ENCODE measurements at places on chromosomes 3 and 15.
A peak's percentile ranks its signal among the peaks of the same experiment; 100 is the strongest.

- no peak for DNase-seq
Measured at GRCh38 chr3:181533811-181534210, 177.9 kb upstream of the SOX2 start.

- DNase-seq = no peak
Measured at GRCh38 chr3:185950728-185951127, 12.9 kb upstream of the TRA2B start.

DNA sequence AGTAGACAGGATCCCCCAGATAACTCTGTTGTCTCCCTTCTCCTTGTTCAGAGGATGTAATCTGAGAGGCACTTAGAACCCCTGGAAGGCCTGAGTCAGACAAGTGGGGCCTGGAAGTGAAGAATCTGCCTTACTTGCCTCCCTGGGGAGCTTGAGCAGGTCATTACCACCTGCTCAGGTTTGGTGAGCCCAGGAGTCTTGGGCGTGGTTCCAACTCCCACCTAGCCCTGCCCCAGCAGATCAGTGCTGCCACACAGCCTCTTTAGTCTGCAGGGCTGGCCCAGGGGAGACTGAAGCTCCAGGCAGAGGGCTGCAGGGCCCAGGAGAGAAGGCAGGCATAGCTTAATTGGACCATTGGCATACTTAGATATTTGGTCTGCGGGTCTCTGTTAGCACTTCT lies 230.0 kb downstream of the ERC2 start:
- DNase-seq = no peak

DNA sequence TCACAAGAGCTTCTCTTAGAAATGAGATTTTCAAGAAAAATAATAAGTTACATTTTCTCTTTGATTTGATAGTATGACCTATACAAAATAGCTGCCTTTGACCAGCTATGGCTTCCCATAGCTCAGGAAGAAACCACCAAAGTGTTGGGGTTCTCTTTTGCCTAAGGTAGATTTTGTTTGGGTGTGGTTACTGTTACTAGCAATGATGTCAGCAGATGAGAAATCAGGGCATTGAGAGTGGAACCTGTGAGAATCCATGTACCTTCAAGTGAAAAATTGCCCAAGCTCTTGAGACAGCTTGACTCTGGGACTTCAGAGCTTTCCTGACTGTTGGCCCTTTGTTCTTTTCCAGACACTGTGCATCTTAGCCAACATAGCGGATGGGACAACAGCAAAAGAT lies 45.6 kb downstream of the NME9 start:
- DNase-seq = no peak

DNA sequence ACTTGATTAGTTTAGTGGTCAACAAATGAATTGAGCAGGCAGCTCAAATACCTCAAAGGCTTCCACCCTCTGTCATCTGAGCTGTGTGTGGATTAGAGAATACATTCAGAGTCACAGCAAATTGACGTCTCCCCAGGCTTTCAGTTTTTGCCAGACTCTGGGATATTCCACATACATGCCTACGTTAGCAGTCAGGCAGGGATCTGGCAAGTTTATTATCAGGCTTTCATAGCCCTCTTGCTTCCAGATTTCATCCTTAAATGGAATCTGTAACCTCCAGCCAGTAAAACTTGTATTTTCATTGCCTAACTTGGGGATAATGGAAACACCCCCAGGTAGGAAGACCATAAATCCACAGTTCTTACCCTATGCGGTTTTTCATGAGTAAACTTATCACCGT lies 115.9 kb downstream of the RASA2 start:
- no peak for DNase-seq

DNA sequence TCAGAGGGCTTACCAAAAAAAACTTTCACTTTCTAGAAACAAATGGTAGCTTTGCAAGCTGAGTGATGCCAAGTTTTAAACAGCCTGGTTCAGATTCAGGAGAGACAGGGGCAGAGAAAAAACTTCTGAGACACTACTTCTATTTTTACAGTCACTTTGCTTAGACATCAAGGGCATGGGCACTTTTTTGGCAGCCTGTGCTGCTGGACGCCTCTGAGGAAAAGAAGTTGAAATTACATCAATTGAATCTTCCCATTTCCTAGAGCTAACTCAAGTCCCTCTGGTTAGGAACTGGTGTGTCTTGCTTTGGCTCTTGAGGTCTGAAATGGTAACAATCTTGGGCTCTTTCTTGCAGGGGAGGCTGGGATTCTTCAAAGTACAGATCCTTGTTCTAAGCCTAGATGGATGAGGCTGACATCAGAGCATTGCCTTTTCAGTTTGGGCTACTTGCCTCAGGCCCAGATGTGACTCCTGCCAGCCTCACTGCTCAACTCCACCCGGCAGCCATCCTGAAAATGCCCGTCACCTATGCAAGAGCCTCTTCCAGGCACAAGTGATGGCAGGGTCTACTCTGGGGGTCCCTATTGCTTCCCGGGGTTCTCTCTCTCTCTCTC lies 357.5 kb downstream of the FOXP1 start:
- no peak for DNase-seq

DNA sequence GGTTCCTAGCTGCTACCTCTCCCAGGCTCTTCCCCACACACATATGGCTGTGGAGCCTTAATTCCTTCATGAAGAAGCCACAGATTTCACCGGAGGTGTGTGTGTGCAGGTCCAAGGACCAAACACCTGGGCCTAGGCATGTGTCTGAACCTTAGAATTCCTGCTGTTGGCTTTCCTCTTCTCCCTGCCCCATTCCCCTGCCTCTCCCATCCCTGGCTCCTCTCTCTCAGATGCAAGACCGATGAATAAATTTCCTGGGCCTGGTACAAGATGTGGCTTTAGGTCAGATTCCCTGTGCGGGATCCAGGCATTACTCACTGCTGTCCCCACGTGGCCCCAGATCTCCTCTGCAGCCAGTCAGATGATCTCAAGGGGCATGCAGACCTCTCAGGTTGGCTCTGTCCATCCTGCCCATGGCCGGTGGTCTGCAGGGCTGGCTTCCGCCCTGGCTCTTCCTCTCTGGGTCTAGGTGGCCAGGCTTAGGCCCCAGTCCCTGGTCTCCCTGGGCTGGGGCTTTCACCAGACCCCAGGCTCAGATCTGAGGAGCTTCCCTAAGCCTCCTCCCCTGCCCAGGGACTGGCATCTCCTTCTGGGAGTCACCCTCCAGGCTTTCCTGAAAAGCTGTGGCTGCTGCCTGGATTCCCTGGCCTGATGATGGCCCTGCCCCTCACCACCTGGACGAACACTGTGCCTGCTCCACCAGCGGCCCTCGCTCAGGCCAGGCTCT lies 20.5 kb downstream of the CCR9 start:
- no peak for DNase-seq

DNA sequence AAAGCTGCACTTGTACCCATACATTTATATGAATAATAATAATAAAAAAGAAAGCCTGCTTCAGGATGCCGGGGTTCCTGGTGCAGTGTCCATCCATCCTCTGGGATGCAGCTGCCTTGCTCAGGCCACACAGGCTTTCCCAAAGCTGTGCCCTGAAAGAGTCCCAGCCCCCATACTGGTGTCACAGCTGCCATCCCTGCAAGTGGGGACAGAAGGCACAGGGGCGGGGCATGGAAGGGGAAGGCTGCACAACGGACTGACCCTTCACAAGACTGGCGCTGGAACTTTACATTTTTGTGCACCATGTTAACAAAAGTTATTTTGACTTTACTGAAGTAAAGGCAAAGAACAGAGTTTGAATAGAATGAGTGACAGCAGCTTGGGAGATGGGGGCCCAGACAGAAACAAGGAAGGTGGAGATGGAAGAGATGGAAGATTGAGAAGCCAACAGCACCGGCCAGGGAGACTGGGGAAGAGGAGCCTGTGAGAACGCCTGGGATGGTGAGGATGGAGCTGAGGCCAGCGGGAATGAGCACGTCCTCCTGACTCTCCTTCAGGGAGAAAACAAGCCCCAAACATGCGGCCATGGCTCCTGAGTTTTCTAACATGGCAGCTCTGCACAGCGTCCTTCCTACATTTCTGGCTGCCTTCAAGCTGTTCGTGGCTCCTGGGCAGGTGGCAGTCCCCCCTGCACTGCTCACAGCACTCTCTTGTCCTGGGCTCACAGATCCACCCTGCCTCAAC lies 73.1 kb downstream of the ABTB1 start:
- no peak for DNase-seq

DNA sequence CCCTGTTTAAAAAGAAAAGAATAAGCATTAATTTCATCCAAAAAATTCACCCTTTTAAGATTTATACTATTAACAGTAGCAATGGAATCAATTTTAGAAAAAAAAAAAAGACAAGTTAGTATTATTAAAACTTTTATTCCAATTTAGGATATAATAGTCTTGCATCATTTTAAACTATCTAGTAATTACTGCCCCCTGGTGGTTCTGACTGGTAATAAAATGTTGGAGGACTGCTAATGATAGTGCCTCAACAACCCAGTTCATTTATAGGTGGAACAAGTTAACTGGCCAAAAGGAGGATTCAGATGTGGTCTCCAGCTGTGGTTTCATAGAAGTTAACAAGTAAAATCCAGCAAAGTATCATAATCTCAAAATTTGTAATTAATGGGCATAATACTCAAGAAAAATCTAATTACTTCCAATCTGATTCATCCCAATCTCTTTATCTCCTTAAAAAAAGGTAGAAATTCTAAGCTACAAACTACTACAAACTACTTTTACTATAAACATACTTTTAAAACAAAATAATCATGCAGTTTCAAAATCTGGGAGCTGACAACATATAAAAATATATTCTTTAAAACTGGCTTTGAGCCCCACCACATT lies 30.7 kb upstream of the WDR49 start:
- DNase-seq = peak; percentile 16

DNA sequence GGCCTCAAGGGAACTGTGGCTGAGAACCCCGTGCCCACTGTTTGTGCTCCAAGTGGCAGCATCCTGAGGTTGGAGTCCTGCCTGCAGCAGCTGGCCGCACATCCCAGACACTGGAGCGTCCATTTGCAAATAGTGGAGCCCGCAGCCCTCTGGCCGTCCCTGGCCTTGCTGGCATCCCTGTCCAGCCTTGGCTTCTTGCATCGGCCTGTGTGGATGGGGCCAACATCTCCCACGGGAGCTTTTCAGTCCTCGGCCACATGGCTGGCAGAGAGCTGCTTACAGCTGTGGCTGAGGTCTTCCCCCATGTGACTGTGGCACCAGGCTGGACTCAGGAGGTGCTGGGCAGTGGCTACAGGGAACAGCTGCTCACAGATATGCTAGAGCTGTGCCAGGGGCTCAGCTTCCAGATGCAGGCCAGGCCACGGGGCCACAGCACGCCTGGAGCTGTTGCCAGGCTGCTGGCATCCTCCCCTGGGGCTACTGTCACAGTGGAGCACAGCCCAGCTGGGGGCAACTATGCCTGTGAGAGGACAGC lies 71.2 kb downstream of the FAM43A start:
- no peak for DNase-seq

- no peak for DNase-seq
Measured at GRCh38 chr3:48795997-48796732, 51.5 kb downstream of the PRKAR2A start.

DNA sequence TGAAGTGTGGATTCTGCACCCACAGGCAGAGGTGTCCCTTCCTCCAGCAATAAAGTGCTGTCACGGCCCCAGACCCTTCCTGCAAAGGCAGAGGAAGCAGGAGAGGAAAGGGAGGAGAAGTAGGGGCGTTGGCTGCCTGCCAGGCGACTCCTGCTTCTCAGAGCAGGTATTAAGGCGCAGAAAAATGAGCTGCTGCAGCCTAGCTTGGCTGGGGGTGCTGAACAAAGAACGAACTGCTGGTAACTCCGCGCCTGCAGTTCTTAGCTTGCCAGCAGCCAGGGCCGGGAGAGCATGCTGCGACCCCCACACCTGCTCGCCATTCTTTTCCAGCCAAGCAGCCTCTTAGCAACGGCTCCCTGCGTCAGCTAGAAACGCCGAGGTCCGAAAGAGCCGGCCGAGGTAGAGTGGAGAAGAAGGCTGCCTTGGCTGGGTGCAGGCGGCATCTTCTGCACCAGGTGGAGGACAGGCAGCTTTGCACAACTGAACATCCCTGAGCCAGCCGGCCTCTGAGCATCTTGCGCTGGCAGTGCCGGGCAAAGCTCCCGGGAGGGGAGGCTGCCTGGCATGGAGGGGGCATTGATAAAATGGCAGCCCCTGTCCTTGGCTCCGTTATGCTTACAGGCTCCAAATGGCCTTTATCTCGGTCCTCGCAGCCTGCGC lies 296.0 kb downstream of the MEX3B start:
- no peak for DNase-seq

- no peak for DNase-seq
Measured at GRCh38 chr3:9730657-9731205, 804 bp upstream of the BRPF1 start.

- DNase-seq = no peak
Measured at GRCh38 chr3:128483657-128484403, 9.2 kb downstream of the GATA2 start.

DNA sequence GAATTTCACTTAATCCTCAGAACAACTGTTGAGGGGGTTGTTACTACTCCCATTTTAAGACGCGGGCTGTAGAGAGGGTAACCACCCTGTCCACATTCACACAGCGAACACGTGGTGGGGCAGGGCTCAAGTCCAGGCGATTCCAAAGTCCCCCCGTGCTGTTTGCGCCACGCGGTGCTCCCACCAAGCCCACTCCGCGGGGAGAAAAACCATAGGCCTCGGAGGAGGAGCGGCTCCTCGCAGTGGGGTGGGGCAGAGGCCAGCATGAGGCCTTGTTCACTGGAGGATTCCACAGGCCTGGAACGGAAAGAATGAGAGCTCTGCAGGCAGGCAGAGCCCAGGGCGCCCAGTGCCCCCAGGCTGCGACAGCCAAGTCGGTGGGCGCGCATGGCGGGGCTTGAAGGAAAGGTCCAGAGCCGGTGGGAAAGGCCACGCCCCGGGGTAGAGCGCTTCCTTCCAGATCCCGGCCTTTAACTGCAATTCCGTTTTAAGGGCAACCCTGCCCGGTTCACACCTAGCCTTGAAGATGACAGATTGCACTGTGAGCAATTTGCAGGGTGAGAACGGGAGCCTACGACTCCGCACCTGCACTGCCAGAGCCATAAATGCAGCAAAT lies 161.8 kb upstream of the TBL1XR1 start:
- DNase-seq = peak; percentile 33

- no peak for DNase-seq
Measured at GRCh38 chr3:112035241-112035640, 705 bp downstream of the TMPRSS7 start.

GRCh38 chr3:189344996-189345395 lies 173.2 kb downstream of the TPRG1 start:
- no peak for DNase-seq

DNA sequence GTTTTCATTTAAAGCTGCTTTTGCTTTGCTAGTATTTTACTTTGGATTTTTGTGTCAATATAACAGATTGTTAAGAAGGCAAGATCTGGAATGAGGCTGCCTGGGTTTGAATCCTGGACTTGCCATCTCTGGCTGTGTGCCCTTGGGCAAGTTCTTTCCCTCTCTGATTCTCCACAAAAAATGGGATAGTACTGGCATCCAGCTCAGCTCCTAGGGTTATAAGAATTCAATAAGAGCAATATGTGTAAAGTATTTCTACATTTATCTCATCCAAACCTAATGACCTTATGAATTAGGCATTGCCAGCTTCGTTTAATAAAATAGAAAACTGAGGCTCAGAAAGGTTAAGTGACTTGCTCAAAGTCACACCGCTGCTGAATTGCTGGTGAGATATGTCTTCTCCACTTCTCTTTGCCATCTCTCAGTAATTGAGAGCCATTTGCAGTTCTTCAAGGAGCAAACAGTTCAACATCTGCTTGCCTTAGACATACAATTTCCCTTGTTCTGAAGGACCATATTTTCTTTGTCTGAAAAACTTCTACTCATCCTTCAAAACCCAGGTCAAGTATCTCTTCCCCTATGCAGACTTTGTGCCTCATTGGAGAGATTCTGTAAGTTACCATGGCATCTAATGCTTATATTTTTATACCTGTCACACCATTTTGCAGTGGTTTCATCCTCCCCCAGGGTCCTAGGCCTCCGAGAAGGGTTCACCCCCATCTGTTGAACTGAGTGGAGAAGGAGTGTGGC lies 80.8 kb upstream of the TLE3 start:
- no peak for DNase-seq

Measured in activated CD4-positive, alpha-beta T cell treated with anti-CD3 and anti-CD28 coated beads, Interleukin-2, amount 50 U/mL, for 1 hour (primary cell).